Mesenteric fat pad (tissue), 1 donor: ENCODE measurements at places on chromosomes 5 and 9. TPM values are rescaled to one million over a fixed set of nuclear protein-coding genes. Genes with fewer than 3 reads are reported as not detected.

SV2C gene
- not detected for total RNA-seq

DNA sequence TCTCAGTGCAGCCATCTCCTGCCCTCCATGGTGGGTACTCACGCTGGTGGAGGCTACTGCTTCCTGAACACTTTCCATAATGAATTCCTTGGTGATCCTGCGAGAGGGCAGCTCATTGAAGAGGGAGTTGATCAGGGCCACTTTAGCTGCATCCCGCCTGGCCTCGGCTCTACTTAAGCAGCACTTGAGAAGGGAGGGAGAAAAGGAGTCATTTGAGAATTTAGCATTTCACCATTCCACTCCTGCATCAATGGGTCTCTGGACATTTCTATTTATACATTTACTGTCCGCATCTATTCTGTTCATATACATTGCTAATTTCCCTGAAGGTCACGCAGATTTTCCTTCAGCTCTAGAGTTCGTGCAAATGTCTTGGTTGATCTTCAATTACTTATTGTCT, 35.1 kb downstream of the LIX1 start:
- no peak for DNase-seq

GRCh38 chr9:104810421-104811339, 46.8 kb downstream of the NIPSNAP3B start:
- DNase-seq: no peak

DNA sequence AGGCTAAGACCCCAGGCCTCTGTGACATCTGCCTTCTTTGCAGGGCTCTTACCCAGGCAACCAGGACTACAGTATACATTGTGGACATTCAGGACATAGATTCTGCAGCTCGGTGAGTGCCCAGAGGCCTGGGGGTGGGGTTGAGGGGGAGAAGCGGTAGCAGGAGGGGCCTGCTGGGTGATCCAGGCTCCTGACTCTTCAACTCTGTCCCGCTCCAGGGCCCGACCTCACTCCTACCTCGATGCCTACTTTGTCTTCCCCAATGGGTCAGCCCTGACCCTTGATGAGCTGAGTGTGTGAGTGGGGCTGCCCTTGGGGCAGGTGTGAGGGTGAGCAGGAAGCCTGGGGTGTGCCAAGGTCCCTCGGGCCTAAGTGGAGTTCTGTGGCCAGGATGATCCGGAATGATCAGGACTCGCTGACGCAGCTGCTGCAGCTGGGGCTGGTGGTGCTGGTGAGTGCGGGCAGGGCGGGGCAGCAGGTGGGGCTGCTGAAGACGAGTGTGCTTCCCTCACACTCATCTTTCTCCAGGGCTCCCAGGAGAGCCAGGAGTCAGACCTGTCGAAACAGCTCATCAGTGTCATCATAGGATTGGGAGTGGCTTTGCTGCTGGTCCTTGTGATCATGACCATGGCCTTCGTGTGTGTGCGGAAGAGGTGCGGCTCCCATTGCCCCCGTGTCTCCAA, 19.8 kb downstream of the GPRIN1 start:
- no peak for DNase-seq
